ENCODE measurements at places on chromosomes 7 and 10.

GRCh38 chr10:117792214-117792613 lies 249.7 kb downstream of the EMX2 start:
- no peak for DNase-seq

DNA sequence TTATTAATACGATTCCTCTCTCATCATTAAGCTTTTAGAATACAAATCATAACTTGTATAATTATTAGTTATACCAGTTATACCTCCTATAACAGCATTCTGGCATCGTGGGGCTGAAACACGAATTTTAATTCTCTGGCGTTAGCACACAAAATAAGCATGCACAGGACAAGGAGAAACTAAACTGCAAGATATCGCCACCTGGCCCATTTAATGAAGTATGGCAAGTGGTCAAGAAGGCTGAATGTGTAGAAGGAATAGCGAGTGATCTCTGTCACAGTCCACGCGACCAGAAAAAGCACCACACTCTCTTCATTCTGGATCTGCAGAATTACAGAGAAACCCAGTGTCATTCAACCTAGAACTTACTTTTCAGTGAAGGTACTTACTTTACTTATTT lies 18.1 kb downstream of the HACD1 start:
- DNase-seq: peak; percentile 55

GRCh38 chr10:6612371-6612770 lies 32.3 kb upstream of the PRKCQ start:
- DNase-seq: no peak

GRCh38 chr10:46560381-46560780 lies 3.9 kb upstream of the GPRIN2 start:
- DNase-seq: no peak

- no peak for DNase-seq
Measured at GRCh38 chr10:89926736-89927135, 225.3 kb downstream of the KIF20B start.

- no peak for DNase-seq
Measured at GRCh38 chr7:157568770-157569584, 232.2 kb downstream of the DNAJB6 start.

GRCh38 chr10:109880886-109881768 lies 42.2 kb downstream of the XPNPEP1 start:
- no peak for DNase-seq

DNA sequence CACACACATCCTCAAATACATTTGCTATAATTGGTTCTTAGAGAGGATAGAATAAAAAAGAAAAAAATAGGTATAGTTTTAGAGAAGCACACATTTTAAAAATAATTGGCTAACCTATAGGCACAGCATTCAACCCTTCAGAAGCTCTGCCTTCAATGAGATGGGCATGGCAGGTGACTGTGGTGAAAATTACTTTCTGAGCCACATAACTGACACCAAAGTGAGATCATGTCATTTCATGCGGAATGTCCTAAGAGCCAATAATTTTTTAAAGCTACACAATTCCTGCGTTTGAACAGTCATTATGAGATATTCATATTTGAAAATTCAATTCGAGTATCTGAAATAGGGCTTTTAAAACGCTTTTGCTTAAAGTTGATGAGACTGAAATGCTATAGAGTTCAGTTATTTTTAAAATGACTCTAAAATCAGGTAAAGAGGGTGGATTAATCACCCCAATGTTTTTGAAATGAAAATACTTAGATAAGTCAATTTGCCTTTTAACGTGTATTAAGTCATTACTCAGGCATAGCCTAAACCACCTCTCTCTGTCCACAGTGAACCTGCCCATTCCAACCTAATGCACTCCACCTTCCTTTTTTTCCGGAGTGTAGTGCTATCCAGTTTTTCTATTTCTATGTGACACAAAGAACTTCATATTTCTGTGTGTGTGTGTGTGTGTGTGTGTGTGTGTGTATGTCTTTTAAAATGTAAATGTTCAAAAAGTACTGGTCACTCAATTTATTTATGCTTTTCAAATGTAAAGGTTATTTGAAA lies 6.1 kb downstream of the RELN start:
- DNase-seq: no peak

DNA sequence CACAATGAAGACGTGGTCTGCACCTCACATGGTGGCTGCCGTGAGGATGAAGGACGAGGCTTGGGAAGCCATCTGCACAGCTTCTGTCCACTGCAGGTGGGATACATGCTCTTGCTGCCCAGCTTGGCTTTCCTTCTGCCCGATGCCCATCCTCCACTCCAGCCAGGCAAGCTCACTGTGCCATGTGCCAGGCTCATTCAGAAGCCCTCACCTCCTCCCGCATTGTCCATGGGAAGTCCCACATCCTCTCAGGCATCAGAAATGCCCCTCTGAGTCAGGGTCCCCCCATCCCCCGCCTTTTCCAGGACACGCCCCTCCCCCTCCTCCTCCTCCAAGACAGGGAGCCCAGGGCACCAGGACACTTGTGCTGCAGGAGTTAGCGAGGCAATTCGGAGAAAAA lies 4.6 kb upstream of the NOM1 start:
- DNase-seq: no peak

DNA sequence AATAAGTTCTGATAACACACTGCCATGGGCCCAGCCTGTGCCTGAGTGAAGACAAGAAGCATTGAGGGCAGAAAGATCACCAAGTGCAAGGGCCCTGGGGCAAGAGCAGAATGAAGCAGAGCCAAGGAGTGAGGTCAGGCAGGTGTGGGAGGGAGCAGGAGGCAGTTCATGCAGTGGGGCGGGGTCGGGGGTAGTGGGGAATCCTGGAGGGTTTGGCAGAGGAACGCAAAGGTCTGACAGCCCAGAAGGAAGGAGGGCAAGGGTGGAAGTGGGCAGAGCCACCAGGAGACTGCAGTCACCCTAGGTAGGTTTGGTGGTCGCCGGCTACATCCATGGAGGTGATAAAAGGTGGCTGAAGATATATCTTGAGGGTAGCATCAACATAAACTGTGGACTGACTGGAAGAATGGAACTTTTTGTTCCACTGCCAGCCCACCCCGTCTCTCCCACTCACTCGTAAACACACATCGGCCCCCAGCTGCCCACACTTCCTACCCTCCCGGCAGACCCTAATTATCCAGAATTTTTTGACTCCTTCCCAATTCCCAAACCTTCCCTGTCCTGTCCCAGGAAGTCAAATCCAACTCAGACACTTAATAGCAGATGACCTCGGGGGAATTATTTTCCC lies 172.4 kb downstream of the ARHGAP12 start:
- DNase-seq: no peak

GRCh38 chr7:127584648-127585043 lies 750 bp downstream of the GCC1 start:
- no peak for DNase-seq

DNA sequence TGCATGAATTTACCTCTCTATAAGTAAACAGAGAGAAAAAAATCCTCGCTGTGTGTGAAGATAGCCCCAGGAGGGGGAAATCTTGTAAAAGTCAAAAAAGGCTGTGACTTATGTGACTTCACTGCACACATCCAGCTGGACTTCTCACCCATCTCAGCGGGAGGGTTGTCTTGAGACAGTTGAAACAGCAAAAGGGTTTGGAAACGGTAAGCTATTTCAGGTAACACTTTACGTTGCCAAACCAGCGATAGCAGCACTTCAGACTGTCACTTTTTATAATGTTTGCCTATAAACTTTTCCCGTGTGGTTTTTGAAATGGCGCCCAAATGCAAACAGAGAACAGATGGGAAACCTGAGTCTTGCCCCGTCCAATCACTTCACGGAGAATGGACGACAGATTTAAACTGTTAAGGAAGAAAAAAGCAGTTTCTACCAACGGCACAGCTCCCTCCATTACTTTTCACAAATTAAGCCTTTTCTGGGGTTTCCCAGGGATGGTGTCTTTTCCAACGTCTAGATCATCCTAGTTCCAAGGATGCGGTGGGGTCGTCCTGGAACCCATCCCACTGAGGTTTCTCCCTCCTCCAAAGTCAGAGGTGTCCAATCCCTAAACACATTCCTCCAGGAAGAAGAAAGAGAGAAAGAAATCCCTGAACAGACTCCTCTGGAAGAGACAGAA lies 25.2 kb downstream of the FGFR2 start:
- no peak for DNase-seq

- DNase-seq: peak; percentile 83
Measured at GRCh38 chr7:106863274-106863997, 1.6 kb upstream of the PIK3CG start.

GRCh38 chr10:21424459-21424861 lies 101.0 kb downstream of the SKIDA1 start:
- DNase-seq: no peak

DNA sequence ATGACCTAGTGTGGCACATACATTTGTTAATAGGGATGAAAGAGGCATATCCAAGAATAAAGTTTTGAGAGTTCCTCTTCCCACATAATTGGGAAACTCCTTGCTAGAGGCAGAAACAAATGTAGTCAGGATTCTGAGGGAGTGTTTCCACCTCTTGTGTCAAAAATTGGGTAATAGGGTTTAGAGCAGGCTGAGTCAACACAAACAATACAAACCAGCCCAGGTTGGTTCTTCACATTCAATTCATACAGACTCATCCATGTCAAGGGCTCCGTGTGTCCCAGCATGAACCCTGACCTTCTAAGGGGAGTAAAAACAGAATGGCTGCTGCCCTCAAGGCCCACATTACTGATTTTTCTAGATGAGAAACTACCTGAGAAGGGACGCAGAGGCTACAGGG lies 75.3 kb downstream of the GLI3 start:
- no peak for DNase-seq

GRCh38 chr10:96712662-96713271 lies 7.5 kb downstream of the PIK3AP1 start:
- no peak for DNase-seq

- DNase-seq: no peak
Measured at GRCh38 chr7:91719008-91719407, 161.5 kb downstream of the MTERF1 start.

- no peak for DNase-seq
Measured at GRCh38 chr7:149075286-149075685, 15.2 kb downstream of the ZNF786 start.

GRCh38 chr10:23534761-23535160 lies 95.9 kb downstream of the OTUD1 start:
- no peak for DNase-seq

- no peak for DNase-seq
Measured at GRCh38 chr10:114593240-114593792, 64.8 kb downstream of the ABLIM1 start.

- peak; percentile 86 for DNase-seq
Measured at GRCh38 chr7:108103558-108104298, 26.4 kb downstream of the LAMB4 start.

- DNase-seq: no peak
Measured at GRCh38 chr10:132464256-132465192, 67.5 kb downstream of the PWWP2B start.

- no peak for DNase-seq
Measured at GRCh38 chr7:116455009-116455408, 44.5 kb upstream of the CAV2 start.

DNA sequence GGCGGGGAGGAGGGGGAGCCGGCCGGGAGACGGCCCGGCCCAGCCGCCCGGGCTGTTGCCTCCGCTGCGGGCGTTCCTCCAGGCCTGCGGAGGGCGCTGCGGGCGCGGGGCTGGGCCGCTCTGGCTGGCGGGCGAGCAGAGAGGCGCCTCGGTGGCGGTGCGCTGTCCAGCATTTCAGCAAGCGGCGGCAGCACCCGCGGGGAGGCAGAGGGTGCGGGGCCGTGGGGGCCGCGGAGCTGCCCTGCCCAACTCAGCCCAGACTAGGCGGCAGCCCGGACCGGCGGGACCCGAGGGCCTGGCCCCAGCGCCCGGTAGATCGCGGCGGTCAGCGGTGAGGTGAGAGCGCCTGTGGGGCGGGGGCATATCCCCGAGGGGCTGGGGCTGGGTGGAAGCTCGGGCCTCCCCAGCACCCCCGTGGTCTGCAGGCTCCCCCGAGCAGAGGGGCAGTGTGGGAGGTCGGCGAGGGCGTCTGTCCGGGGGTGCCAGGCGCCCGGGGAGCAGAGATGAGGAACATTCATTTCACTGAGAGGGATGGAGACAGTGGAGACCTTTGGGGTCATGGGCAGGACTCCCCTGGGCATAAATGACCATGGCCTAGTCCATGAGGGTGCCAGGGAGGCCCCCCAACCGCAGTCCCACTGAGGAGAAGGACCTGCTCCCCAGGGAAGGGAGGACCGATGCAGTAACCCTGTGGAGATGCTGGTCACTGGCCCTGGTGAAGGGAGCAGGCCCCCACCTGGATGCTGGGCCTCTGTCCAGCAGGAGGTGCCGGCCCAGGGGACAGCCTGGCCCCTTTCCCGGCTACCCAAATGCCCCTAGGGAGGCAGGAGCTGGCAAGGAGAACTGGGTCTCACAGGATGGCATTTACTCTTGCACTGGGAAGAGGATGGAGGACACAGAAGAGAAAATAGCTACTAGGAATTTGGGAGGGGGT lies at the start of gene SRRM3:
Gene SRRM3, plus strand, starts transcription at position 165 of the 934 bp plus-strand sequence. CDS start 33,171 bp downstream, outside the sequence.
- peak; percentile 85 for DNase-seq

DNA sequence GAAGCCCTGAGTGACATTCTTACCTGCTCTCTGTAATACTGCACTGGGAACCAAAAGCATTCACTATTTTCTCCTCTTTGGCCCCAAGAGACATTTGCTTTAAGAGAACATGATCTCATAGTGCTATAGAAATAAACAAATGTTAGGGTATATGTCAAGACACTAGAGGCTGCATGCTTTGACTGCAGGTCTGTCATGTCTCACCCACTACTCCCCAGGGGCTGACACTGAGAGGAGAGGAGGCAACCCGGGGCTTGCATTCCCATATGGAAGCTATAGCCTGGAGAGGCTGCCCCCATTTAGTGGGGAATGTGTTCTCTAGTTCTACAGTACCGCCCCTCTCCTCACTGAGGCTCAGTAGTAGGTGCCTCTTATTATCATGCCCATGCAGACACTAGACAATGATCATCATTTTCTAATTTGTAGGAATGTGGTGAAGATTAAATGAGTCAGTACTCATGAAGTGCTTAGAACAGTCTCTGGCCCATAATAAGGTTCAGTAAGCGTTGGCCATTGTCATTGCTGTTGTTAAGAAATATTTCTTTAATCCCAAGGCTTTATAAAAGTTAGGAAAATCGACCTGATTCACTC lies 4.9 kb upstream of the SLF2 start:
- no peak for DNase-seq

GRCh38 chr10:95501203-95502094 lies 59.7 kb downstream of the SORBS1 start:
- no peak for DNase-seq

GRCh38 chr7:85641331-85641730 lies 454.5 kb upstream of the SEMA3D start:
- no peak for DNase-seq

GRCh38 chr10:13767676-13768178 lies 181.0 kb downstream of the PRPF18 start:
- DNase-seq: no peak

DNA sequence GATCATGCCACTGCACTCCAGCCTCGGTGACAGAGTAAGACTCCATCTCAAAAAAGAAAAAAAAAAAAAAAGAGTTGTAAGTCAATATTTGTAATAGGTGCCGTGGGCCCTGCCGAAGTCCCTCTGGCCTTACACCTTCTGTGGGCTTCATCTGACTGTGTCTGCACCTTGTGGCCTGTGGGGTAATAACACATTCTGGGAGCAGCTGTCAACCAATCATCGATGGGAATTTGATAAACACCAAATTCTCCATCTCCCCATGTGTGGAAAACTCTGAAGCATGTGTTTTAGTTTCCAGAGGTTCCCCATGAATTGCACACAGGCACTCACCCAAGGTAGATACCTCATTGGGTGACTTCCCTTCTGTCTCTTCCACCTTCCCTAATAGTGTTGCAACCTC lies 10.8 kb downstream of the ZNF394 start:
- peak; percentile 56 for DNase-seq

GRCh38 chr10:110558041-110558440 lies 9.5 kb upstream of the SMC3 start:
- no peak for DNase-seq

- no peak for DNase-seq
Measured at GRCh38 chr10:30747633-30748032, 118.1 kb upstream of the LYZL2 start.
